ENCODE measurements at places on chromosomes 3 and 15.

- no peak for DNase-seq
These were observed 8.4 kb downstream of the SNAP23 start for GRCh38 chr15:42503825-42504224.

- no peak for DNase-seq
These were observed 117.4 kb downstream of the EFHB start for GRCh38 chr3:19816631-19817030.

- no peak for DNase-seq
These were observed 746.8 kb downstream of the GRM7 start for GRCh38 chr3:7607676-7608075.

DNA sequence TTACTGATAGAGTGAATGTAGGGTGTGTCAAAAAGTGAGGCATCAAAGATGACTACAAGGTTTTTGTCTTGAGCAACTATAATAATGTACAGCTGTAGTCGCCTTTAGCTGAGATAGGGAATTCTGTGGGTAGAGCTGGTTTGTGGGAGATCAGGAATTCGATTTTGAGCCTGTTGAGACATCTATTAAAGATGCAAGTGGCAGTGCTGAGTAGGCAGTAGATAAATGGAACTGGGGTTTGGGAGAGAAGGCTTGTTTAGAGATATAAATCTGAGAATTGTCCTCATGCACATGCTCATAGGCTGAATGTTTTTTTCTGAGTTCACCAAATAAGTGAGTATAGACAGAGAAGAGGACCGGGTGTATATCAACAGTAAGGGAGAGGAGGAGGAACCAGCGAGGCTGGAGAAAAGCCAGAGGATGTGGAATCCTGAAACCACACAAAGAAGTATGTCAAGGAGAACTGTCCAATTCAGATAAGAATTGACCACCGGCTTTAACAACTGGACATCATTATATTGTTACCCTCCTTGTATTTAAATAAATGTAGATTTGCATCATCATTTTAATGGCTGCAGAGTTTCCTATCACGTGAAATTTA, 146.0 kb upstream of the TNIK start:
- no peak for DNase-seq

GRCh38 chr3:141387516-141387915, 19.2 kb downstream of the ZBTB38 start:
- DNase-seq: no peak

DNA sequence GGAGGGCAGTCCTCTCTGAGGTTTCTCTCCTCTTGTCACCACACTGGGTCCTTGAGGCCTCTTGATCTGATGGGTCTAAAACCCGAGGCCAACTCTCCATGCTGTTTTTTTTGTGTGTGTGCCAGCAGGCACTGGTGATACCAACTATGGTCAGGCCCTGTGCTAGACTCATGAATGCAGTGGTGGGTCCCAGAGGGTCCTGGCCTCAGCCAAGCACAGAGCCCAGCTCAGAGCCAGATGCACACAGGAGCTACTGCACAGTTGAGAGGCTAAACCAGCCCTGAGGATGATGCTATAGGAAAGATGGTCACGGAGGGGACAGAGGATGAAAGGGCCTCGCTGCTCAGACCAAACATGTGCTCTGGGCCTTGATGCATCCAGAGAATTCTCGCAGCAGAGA, 33.5 kb downstream of the RAB6B start:
- DNase-seq: no peak

DNA sequence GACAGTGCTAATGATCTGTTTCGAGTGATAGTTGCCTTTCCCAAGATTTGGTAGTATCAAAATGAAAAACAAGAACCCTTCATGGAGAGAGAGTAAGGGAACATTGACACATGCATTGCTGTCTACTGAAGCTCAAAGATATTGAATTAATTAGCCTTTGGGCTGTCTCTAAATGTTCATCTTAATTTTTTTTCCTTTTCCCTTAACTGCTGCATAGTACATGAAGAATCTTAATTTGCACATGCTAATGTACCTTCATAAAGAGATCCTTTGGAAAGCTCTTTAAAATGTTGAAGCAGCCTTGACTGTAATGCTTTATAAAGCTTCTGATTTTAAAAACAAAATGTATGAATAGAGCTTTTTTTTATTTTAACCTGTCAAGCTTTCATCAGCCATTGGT, 452.2 kb downstream of the TUSC7 start:
- no peak for DNase-seq

DNA sequence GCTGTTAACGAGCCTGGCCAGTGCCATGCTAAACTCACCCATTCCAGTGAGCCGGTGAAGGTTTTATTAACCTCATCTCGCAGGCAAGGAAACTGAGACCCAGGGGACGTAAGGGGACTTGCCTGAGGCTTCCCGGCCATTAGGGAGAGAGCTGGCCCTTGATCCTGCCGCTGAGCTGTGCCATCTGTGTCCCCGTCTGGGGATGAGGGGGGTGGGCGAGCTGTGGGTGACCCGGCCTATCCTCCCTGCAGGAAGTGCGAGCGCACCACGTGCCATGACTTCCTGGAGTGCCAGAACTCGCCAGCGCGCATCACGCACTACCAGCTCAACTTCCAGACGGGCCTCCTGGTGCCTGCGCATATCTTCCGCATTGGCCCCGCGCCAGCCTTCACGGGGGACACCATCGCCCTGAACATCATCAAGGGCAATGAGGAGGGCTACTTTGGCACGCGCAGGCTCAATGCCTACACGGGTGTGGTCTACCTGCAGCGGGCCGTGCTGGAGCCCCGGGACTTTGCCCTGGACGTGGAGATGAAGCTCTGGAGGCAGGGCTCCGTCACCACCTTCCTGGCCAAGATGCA, 88.5 kb downstream of the FBLN2 start:
- no peak for DNase-seq

GRCh38 chr15:32851572-32851971, 133.8 kb downstream of the GREM1 start:
- DNase-seq: peak; percentile 56

GRCh38 chr3:53217175-53217574, 38.6 kb downstream of the TKT start:
- DNase-seq: no peak
